B cell (primary cell): ENCODE measurements at places on chromosomes 7 and 10. TPM values are rescaled to one million over a fixed set of nuclear protein-coding genes. Genes with fewer than 3 reads are reported as not detected.

DNA sequence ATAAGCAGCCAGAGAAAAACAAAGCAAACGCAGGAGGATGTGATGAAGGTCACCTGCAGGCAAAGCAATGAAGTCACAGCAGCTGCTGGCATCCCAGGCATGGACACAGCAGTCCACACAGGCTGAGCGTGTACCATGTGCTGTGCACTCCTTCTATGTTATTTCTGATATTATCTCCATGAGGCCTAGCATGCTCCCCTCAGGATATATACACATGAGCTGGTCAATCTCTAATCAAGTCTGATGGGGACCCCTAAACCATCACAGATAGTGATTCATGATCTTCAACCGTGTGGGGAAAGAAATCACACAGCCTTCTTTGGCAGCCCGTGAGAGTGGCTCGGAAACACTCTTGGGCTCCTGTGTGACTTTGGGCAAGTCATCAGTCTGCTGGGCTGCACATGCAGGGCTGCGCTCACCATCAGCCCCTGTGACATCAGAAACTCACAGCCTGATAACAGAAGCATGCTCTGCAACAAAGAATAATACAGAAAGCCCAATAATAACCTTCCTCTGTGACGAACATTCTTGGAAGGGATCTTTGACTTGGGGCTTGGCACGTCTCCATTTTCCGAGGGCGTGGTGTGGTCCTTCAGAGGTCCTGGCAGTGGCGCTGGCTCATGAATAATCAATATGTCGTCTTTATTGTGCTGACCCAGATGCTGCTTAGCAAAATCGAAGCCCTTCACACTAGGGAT is 83.0 kb upstream of the ATP6V0A4 start:
- H3K36me3 ChIP-seq, result no peaks in the 10 kb centered on the region
- no peak overlapping the region for H3K27ac ChIP-seq
- H3K4me3 ChIP-seq, result no peak overlapping the region
- no peak for DNase-seq
- no peaks in the 10 kb centered on the region for H3K27me3 ChIP-seq

FAM13C gene
- total RNA-seq, result not detected in 2 replicates

DNA sequence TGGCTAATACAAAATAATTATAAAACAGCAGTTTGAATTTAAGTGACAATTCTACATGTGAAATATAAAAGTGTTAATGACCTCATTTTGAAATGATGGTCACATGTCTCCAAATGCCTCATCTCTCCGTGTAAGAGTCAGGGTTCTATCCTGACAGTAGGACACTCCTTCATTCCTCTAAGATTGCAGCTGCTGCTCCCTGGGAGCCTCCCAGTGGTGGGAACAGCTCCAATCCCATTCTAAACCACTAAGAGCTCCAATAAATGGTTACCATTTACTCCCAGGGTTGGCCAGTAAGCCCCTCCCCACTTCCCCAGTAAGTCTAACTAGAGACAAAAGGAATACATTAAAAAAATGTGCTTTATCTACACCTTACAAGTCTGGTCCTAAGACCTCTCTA is 344.6 kb upstream of the AOAH start:
- H3K36me3 ChIP-seq, result no peaks in the 10 kb centered on the region
- H3K27me3 ChIP-seq, result no peaks in the 10 kb centered on the region
- no peak overlapping the region for H3K4me3 ChIP-seq
- no peak overlapping the region for H3K27ac ChIP-seq

DNA sequence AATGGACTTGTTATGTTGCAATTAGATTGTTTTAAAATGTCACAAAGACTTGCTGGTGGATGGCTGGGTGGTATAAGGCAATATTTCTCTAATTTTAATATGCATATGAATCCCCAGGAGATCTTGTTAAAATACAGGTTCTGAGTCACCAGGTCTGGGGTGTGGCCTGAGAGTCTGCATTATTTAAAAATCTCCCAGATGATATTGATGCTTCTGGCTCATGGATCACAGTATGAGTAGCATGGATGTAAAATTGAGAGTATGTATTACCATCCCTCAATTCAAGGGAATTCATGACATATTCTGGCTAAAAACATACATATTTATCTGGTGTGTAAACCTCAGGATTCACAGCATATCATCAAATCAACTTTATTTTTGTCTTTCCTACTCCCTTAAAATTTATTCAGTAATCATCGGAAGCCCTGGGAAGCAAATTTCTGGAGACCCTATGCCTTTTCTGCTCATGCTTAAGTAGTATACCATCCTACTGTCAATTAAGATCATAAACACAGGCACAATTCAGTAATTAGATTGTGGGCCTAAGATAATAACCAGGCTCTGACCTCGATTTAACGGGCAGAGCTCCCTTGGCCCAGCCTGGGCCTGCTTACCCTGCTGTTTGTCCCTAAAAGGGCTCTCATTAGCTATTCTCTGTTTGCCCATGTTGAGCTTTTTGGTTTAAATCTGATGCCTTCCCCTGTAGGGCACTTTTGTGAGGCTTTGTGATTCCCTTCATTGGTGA is 29.6 kb upstream of the ICA1 start:
- H3K4me1 ChIP-seq, result no peaks in the 10 kb centered on the region
- H3K27ac ChIP-seq, result no peak overlapping the region
- no peak for DNase-seq
- H3K27me3 ChIP-seq, result no peaks in the 10 kb centered on the region
- H3K4me3 ChIP-seq, result no peak overlapping the region
- no peaks in the 10 kb centered on the region for H3K36me3 ChIP-seq

ZNF33B gene
- 66.6 and 66.9 TPM in 2 replicates for total RNA-seq

GALNT17 gene
- total RNA-seq, result not detected in 2 replicates

DNA sequence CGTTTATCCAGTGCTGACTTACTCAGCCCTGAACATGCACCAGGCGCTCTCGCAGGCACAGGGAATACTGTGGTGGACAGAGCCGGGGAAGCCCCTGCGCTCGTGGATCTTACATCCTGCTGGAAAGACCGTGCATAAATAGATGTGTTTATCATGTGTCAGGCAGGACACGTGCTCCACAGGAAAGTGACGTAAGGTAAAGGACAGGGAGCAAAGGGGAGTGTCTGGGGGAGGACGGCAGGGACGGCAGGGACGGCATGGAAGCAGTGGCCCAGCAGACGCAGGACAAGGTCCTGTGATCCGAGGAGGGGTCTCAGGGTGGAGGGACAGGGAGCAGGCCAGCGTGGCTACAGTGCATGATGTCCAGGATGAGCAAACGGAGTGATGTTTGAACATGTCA is 410.5 kb downstream of the PAXIP1 start:
- no peaks in the 10 kb centered on the region for H3K36me3 ChIP-seq
- H3K27me3 ChIP-seq, result no peaks in the 10 kb centered on the region
- H3K4me3 ChIP-seq, result no peak overlapping the region
- H3K4me1 ChIP-seq, result no peaks in the 10 kb centered on the region

DNA sequence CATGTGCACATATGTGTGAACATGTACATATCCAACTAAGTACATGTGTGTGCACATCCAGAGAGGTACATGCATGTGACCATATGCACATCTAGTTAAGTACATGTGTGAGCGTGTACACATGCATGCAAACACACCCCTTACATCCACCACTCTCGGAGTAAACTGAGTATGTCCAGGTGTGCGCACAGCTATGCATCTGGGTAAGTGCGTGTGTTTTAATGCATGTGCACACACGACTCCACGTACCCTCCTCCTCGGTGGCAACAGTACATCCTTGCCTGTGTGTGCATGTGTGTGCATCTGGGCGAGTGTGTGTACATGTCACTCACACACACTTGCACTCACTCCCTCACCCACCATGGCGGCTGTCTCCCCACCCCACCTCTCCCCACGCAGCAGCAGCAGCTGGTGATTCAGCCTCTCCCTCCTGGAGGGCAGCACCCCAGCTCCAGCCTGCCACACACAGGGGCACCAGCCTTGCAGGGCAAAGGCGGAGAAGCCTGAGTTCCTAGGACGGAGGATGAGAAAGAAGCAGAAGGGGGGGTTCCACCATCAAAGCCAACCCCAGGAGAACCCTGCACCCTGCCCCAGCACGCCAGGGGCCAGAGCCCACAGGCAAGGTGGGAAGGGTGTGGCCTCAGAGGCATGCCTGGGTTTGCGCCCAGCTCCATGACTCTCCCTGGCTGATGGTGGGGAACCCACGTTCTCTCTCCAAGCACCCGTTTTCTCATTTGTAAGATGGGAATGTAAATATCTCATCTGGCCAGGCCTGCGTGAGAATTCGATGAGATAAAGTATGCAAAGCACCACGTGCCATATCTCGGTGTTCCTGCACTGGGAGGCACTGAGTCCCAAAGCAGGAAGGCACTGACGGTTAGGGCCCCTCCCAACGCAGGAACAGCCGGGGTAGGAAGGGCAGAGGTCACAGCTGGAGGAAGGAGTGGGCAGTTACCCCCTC is 27.7 kb upstream of the DNAAF5 start:
- H3K4me1 ChIP-seq, result no peaks in the 10 kb centered on the region
- H3K27ac ChIP-seq, result no peak overlapping the region
- no peak for DNase-seq
- no peak overlapping the region for H3K4me3 ChIP-seq
- H3K27me3 ChIP-seq, result no peaks in the 10 kb centered on the region

GRCh38 chr10:64396105-64396708 is 875.0 kb downstream of the REEP3 start:
- no peak for DNase-seq
- H3K4me3 ChIP-seq, result no peak overlapping the region
- H3K27me3 ChIP-seq, result no peaks in the 10 kb centered on the region
- no peaks in the 10 kb centered on the region for H3K36me3 ChIP-seq
- no peak overlapping the region for H3K27ac ChIP-seq

AKR1C3 gene
- 0.62 TPM in 1 of 2 replicates, not detected in the other for total RNA-seq

GRCh38 chr10:133315847-133316246 is 7.1 kb downstream of the ZNF511 start:
- H3K4me1 ChIP-seq, result peaks cover 15% of the 10 kb centered on the region
- H3K4me3 ChIP-seq, result no peak overlapping the region
- H3K27me3 ChIP-seq, result peaks cover 3% of the 10 kb centered on the region
- no peak for DNase-seq
- no peak overlapping the region for H3K27ac ChIP-seq

DNA sequence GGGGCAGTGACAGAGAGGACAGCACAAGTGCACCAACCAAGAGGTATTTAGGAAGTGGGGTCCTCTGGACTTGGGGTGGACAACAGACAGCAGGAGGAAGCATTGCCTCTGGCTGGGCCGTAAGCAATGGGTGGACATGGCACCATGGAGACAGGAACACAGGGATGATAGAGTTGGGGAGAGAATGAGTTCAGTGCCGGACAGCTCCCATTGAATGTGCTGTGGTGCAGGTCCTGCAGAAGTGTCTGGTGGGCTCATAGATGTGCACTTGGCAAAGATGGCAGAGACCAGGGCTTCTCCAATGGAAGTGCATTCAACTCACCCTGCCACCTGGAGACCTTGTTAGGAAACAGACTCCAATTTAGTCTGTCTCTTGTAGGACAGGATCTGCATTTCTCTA is 341.5 kb upstream of the ZMIZ1 start:
- no peaks in the 10 kb centered on the region for H3K4me1 ChIP-seq
- no peak overlapping the region for H3K4me3 ChIP-seq

GRCh38 chr7:92758796-92759431 is 77.5 kb downstream of the CDK6 start:
- no peaks in the 10 kb centered on the region for H3K27me3 ChIP-seq
- DNase-seq, result no peak
- no peak overlapping the region for H3K27ac ChIP-seq
- H3K36me3 ChIP-seq, result no peaks in the 10 kb centered on the region
- no peak overlapping the region for H3K4me3 ChIP-seq

SEC23IP gene
- total RNA-seq, result 69.7 and 77.3 TPM in 2 replicates

GNG11 gene
- total RNA-seq, result 1.6 and 1.7 TPM in 2 replicates

ADAM12 gene
- 0.22 TPM in 2 replicates for total RNA-seq

DNA sequence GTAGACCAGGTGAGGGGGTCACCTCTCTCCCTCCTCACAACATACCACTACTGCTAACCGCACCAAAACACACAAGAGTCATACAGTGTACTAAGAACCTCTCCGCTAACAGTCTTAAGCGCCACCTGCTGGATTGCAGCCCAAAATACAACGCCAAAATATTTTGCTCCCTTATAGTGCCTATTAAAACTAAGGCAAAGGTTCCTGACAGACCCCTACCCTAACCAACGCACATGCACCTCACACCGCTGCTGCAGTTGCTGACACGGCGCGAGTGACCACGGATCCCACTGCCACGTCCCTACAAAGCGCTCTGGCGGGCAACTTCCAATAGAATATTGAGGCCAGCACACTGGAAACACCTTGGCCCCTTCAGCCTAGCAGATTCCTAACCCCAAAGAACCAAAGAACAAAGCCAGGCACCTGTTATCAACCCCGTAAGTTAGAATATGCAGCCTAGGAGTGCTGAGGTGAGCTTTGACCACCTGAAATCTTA is 563.6 kb upstream of the SEMA3D start:
- no peak overlapping the region for H3K27ac ChIP-seq
- peak; percentile 15 for DNase-seq
- H3K36me3 ChIP-seq, result no peaks in the 10 kb centered on the region
- H3K4me1 ChIP-seq, result no peaks in the 10 kb centered on the region

- peak overlapping the region; percentile 68 for H3K27ac ChIP-seq
- no peaks in the 10 kb centered on the region for H3K36me3 ChIP-seq
- no peak for DNase-seq
- no peaks in the 10 kb centered on the region for H3K27me3 ChIP-seq
These were observed 58.4 kb upstream of the PCGF5 start for GRCh38 chr10:91162050-91162494.

DNA sequence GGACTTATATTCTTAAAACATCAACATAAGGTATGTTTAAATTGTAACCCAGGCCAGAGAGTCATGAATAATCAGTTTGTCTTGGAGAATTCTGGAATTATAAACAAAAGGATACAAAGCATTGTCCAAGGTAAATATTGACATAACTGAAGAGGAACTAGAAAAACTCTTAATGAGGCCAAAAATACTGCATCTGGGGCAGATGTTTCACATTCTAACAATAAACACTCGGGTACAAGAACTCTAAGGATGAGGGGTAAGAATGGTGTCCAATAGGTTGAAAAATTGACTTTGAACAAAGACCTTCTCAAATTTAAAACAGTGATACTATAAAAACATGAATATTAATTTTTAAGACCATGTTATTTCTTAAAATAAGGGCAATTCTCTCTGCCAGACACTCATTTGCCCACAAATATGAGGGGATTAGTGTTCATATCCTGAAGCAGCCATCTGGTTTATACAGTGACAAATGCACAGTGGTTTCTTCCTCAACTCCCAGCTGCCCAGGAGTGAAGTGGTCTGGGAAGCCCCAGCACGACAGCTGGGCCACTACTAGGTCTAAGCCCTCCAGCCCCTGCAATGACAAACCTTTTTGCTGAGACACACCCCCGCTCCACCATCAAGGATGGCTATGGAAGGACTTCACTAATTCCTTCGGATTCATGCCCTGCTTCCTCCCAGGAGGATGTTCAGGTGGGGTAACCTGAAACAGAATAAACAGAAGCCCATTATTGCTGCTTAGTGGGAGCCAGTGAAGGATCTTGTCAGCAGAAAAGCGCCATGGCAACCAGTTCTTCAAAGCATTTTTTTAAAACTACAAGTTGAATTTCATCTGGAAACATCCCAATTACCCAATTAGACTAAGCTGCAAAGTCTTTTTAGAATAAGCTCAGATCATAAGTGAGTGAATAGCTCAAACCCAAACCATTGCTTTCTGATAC is 107.5 kb upstream of the ARID5B start:
- H3K27ac ChIP-seq, result no peak overlapping the region
- H3K27me3 ChIP-seq, result no peaks in the 10 kb centered on the region
- no peaks in the 10 kb centered on the region for H3K4me1 ChIP-seq

CASTOR2 gene
- 4.9 and 5.1 TPM in 2 replicates for total RNA-seq
